ENCODE measurements at places on chromosomes 6 and 20.

GRCh38 chr6:28542440-28543296 is 17.0 kb downstream of the GPX5 start:
- peak; percentile 52 for DNase-seq

DNA sequence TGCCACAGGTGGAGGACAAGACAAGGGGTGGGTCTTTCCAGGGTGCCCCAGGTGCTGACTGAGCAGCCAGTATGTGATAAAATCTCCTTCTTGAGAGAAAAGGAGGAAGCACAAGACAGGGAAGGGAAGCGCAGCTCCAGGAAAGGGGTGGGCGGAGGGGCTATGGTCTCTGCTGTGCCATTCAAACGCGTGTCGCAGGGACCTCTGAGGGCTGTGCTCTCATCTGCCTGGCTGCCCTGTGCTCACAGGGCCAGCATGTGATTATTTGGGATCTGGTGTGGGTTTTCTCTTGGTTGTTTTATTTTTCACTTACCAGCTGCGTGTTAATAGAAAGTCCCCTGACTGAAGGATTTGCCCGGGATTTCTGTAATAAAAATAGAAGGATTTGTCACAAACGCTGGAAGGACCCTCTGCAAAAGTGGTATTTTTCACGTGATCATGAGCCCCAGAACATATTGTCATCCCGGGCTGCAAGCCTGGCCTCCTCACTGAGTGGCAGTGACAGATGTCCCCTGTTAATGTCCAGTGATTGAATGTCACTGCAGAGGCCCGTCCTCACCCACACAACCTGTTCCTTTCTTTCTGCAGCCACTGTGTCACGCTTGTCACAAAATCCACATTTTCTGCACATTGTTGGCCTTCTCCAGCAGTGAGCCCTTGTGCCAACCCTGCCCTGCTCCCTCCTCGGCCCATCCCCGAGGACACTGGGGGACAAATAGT is 35.0 kb upstream of the VSX1 start:
- DNase-seq, result no peak

DNA sequence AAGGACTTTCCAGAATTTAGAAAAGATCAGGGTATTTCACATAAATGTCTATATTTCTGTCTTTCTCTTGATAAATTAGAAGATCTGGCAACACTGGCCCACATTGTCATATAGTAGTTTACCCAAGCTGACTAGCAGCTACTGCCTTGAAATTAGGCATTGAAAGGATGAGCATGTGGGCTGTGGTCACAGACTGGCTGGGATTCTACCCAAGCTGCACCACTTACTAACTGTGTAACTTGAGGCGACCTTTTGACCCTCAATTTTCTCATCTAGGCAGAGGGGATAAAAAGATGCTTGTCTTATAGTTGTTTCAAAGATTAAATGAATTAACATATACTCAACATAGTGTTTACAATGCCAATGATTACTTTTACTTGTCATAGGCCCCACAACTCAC is 152.7 kb upstream of the BMP2 start:
- no peak for DNase-seq

- DNase-seq, result no peak
Measured at GRCh38 chr20:18835466-18836256, 22.1 kb downstream of the SCP2D1 start.

DNA sequence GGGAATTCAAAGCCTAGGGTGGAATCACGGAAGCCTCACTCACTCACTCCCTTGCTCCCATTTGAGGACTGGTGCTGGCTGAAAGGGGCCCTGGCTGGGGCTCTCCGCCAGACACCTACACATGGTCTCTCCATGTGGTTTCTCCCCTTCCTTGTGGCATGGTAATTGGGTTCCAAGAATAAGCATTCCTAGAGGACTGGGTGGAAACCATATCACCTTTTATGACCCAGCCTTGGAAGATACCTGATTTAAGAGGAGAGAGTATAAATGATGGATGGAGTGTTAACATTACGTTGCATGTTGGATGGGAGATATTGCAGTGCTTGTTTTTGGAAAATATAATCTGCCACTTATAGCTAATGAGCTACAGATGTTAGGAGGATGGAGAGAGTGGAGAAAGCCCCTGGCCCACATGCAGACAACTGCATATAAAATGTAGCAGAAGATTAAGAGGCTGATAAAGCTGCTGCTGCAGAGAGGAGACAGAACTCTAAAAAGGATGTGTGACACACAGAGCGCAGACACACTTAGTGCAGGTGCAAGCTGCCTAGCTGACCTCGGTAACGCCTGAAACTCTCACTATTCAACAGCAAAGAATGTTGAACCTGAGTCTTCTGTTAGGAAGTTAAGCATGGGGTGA is 23.3 kb upstream of the CDKN1A start:
- no peak for DNase-seq

DNA sequence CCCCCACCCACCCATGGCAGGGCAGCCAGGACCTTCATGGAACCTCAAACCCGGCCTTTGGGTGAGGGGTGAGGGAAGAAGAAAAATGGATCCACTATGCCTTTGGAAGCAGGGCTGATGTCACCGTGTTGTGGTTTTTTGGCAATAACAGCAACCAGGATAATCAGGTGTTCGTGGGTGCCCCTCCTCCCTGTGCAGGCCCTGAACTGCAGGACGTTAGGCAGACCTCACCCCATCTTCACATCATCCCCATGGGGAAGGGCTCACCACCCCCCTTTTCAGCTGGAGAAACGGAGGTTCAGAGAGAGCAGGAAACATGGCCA is 3.6 kb downstream of the GABRR2 start:
- DNase-seq, result no peak

DNA sequence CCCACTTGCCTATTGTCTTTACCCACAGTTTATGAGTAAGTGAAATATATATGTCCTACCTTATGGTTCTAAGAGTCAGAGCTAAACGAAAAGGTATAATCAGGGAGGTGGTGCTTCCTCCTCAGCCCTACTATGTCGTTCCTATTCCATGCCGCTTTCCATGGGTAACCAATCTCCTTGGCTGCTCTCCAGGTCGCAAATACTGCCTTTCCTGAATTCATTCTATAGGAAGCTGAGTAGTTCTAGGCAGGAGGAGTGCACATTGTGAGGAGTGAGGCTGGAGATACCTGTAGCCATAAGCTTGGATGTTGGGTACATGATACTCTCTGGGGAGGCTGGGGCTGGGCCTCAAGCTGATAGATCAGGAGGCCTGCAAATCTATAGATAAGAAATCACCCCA is 5.8 kb downstream of the IL20RA start:
- DNase-seq, result no peak

DNA sequence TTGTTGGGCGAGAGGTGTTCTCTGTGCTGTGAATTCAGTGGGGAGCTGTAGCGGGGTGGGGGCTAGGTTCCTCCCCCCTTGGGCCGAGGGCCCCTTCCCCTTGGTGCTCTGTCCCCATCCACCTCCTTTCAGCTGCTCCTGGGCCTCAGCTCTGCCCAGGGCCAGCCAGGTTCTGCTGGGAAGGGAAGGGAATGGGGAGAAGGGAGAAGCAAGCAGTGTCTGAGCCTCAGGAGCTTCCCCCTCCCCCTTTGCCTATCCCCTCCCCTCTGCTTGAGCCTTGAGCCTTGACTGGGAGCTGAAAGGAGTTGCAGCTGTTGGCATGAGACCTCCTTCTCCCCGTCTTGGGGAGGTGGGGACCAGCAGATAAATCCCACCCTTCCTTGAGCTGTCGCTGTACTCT is 576 bp upstream of the RRP36 start:
- no peak for DNase-seq

DNA sequence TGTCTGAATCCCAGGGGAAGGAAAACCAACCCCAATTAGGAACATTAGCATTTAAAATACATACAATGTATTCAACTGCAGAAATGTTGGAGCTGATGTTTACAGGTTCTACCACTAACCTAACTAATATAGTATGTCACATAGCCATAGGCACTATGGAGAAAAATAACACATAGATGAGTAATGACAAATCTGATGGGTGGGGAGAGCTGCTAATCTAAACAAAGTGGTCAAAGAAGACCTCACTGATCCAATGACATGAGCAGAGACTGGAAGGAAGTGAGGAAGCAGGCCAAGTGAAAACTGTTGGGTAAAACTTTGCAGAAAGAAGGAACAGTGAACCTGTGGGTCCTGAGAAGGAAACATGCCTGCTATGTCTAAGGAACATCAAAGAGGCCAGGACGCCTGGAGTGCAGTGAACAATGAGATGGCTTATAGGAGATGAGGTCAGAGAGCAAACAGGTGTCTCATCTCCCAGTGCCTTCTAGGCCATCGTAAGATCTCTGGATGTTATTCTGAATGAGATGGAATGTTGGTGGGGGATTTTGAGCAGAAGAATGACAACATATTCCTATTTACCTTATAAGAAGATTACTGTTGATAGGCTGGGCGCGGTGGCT is 135.7 kb downstream of the ALDH8A1 start:
- no peak for DNase-seq

DNA sequence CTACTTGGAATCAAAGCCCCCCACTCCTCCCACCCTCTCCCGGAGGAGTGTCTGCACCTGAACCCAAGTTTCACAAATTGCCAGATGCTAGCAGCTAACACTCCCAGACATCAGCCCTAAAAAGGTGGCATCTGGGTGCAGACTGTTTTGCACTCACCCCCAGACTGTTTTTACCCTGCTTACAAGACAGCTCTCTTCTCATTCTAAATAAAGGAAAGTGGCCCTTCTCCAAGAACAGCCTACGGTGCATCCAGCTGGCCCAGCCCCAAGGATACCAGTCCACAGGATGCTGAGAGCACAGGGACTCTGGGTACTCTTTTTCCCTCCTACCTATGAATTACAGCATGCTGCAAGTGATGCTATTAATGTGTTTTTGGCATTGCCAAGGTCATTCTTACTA is 842.0 kb upstream of the FLRT3 start:
- DNase-seq, result peak; percentile 19

DNA sequence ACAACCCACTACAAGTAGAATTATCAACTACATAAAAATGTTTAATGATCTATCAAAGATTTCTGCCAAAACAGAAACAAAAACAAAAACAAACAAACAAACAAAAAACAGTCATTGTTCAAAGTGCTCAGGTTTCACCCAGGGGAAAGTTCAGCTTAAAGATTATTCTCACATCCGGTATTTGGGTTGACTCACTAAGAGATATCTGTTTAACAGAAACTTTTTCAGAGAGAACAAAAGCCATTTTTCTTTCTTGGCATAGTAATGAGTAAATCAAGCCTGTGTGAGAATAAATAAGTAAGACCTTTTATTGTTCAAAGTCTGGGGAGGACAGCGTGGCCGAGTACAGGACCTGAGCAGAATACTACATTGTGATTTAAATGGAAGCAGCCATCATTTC is 143.6 kb downstream of the RCAN2 start:
- no peak for DNase-seq

GRCh38 chr20:39233755-39234154 is 271.6 kb downstream of the DHX35 start:
- DNase-seq, result no peak

- DNase-seq, result no peak
Measured at GRCh38 chr6:56628105-56628504, 14.6 kb downstream of the DST start.

DNA sequence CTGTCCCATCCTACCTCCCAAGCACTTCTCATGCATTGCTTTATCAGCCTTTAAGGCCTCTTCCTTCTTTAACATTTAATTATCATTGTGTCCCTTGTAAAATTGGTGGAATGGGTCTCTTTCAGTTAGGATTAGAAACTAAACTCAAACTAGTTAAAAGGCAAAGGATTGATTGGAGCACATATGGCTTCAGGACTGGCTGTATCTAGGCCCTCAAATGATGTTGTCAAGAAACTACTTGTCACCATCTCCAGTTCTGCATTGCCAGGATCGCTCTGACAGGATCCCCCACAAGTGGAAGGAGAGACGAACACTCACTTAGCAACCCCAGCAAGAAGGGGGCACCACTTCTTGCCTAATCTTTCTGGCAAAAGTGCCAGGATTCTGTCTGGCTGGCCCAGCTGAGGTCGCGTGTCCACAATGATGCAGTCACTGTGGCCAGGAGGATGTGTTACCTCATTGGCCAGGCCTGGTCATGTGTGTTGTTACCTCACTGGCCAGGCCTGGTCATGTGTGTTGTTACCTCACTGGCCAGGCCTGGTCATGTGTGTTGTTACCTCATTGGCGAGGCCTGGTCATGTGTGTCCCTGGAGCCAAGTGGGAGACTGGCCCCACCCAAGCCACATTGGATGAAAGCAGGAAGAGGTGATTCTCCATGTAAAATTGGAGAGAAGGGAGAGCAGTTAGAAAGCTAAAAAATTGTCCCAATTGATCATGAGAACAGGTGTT is 5.0 kb downstream of the BANF2 start:
- no peak for DNase-seq

GRCh38 chr20:1242530-1242929 is 16.7 kb downstream of the RAD21L1 start:
- no peak for DNase-seq

GRCh38 chr6:168929871-168930450 is 323.7 kb downstream of the THBS2 start:
- no peak for DNase-seq

GRCh38 chr6:136763716-136764516 is 28.4 kb downstream of the MAP3K5 start:
- no peak for DNase-seq

DNA sequence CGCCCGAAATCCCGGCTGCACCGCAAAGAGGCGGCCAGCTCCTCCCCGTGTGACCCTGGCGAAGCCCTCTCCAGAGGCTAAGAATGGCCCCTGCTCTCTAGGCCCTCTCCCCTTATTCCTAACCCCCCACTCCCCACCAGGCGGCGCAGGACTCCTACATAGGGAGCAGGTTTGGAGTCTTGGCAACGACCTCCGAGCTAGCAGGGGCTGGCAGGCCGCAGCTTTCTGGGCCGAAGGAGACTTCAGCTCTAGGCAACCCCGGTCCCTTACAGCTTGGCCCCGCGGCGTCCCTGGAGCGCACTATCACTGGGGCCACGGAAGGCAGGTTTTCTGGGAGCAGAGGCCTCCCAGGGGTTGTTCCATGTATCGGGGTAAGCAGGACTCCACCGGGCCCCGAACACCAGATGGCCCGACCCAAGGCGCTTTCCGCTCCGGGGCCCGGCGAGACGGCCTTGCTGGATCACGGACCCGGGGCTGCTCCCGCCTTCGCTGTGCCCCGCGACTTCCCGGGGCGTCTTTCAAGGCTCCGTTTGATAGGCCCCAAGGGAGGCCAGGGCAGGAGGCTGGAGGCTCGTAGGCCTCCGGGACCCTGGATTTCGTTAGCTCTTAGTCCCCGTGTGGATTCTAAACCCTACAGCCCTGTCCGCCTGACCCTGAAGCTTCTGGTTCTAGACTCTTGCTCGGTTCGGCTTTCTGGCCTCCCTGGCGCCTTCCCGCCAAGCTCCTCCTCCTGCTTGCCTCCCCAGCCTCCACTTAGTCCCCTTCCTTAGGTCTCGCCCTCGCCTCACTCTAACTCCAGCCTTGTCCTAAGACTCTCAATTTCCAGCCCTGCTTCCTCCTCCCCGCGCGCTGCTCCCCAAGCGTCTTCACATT is 1.9 kb downstream of the SLC32A1 start:
- peak; percentile 50 for DNase-seq
